Fibroblast of skin of left quadriceps (primary cell): ENCODE measurements at places on chromosomes 16 and 17.

DNA sequence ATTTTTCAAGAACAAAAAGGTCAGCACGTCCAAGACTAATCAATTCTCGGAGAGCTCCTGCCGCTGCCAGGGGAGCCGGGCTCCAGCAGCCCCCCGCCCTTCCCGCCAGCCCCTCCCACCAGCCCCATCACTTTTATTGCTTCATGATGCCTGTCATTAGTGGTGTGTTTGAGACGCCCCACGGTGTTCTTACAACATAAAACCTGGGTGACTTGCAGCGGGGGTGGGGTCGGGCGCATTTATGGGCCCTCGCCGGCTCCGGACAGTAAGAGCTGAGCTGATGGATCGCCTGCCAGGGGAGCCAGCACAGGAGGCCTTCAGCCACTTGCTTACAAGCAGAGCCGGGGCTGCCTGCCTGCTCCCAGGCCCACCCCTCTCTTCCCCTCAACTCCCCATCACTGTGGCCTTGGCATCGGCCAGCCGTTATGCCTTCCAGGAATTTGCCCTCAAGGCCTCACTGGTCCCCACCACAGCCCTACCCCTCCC, 82.9 kb upstream of the CBX4 start:
- no peak for DNase-seq

- DNase-seq = no peak
Observed at GRCh38 chr16:21646091-21646490, 6.3 kb downstream of the IGSF6 start.

DNA sequence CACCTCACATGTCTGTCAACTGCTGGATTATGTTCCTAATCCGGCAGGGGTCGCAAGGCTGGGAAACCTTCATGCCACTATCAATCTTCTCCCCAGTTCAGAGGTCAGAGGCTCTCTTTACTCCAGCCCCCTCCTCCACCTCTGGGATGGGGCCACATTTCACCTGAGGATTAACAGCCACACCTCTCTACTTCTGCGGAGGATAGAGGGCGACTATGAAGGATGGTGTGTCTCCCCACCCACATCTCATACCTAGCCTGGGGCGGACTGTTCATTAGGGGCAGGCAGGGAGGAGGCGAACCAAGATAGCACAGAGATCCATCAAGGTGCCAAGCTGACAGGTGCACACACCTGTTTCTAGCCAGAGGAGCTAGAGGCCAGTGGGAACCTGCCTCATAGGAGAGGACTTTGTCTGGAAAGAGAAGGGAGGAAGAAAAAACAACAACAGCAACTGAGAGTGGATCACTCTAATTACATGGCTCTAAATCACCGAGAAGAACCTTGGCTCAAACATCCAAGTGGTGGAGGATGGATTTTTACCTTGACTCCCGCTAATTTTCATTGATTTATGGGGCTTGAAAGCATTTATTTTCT, 41.9 kb upstream of the SKAP1 start:
- no peak for DNase-seq

DNA sequence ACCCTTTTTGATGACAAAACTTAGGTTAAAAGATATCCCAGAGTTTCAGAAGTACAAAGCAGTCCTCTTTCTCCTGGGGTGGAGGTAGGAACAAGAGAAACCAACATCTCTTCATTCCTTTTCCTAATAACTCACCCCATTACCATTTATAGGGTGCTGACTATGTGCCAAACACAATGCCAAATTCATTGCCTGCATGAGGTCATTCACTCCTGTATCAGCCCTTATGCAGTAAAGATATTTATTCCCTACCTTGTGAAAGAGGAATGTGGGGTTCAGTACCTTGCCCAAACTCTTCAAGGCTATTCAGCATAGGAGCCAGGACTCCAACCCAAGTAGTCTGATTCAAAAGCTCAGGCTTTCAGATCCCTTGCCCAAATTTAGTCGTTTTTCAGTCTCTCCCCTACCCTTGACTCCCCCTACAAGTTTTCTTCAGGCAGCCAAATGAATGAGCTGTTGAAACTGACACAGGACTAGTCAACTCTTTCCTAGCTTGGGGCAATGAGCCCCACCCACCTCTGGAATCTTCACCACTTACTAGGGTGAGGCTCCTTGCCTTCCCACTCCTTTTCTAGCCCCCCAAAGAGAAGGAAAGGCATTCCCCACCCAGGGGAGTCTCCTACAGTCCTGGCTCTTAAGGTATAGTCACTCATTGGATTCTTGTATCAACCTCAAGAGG, 5.9 kb downstream of the KRT14 start:
- DNase-seq = no peak

- no peak for DNase-seq
Observed at GRCh38 chr16:65846210-65846602, 520.3 kb upstream of the CDH5 start.

- no peak for DNase-seq
Observed at GRCh38 chr17:6547336-6547735, 9.0 kb downstream of the PITPNM3 start.

DNA sequence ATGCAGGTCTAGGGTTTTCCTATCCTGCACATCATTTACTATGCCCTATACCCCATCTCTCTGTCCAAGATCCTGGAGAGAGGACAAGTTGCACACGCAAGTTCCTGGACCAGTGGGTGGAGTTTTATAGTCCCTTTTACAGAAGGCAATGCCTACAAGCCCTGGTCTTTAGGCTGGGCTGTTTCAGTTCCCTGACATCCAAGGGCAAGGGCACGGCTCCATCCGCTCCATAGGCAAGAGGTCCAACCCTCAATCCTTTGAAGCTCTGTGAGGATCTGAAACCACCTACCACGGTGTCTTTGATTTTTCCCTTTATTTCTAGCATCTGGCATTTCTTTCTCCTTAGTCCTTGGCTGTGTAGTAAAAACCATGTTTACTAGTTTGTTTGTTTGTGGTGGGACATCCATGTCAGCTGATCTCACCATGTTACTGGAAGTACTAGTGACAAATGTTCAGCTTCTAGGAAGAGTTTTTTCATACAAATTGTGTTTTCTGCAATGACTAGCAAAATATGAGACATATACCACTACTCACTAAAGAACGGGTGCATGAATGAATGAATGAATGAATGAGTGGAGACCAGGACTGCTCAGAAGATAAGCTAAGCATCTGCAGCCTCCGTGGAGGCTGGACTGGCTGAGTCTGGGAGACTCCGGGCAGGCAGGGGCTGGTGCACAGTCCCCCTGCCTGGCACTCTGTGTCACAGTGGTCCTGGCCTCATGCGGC, 359.4 kb downstream of the SLC39A11 start:
- no peak for DNase-seq

DNA sequence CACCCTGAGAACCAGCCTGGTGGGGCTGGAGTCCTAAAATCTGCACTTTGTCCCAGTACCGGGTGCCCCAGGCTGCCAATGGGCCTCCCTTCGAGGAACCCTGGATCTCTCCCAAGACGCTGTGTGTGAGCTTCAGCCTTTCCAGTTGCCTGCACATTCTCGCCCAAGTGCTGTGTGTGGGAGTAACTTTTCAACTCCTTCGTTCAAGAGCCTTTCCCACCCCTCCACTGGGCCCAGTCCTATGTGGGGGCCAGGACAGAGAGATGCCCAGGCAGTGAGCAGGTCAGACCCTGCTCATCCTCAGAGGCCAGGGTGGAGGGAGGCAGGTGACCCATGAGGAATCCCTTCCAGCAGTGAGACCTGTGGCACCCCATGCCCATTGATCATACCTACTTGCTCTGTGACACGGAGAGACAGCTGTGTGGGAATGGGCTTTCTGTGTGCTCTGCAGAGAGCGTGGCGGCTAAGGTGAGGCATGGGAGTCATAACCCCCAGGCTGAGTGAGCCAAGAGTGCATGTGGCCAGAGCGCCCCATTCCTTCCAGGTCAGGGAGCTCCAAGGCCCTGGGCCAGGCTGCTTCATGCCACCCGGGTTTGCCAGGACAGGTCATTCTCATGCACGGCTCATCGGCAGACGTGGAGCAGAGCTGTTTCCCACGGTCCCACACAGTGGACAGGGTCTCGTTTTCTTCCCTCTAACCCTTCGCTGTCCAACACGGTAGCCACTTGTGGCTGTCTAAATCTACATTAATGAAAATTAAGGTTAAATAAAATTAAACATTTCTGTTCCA, 154.4 kb downstream of the CLEC16A start:
- DNase-seq = no peak
